Daoy (cell line): ENCODE measurements at places on chromosomes 3 and 15. TPM values are rescaled to one million over a fixed set of nuclear protein-coding genes. Genes with fewer than 3 reads are reported as not detected.

DNA sequence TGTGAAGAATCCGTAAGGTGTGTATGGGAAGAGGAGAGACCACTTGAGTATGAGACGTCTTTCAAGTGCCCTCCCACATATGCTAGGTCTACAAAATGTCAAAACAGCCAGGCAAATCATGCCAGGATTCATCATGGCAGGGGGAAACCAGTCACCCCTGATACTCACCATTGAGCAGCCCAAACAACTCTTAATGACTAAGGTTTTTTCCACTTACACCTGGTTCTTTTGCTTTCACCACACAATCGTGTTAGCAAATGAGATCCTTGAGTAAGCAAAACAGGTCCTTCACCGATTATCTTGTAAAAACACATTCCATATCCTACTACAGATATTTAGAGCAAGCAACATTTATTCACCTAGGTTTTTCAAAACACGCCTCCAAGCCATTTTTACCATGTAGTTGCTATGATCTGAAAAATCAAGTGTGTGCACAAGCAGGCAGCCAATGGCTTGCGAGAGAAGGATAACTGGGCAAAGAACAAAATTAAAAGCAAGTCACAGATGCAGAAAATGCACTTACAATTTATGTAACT is 177.5 kb upstream of the LPP start:
- no peak for DNase-seq

DNA sequence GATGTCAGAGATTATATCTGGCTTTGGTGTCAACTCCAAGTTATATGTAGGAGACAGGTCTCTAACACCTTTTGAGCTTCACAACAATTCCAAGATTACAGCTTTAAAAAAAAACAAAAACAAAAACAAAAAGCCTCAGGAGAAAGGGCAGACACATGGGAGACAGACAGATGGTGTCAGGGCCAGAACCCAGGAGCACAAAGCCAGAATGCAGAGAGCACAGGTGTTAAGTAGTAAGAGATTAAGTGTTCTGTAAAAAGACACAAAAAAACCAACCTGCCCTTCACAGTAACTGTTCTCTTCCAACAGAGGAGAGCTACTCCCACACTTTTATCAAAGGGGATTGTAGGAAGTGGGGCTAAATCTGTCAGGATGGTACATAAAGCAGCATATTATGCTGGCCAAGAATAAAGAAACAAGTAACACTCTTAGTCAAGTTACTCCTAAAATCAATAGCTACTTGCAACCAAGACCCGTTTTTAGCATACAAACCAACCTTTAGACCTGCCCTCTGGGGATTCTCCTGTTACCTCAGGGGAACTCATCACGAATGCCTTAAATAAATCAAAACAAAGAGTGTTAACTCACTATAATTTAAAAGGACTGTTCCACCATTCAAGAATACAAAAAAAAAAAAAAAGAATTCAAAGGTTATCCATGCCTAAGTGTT is 5.9 kb downstream of the CPEB1 start:
- DNase-seq, result no peak

- DNase-seq, result peak; percentile 34
Observed at GRCh38 chr3:12286927-12287726, 1.7 kb upstream of the PPARG start.

- peak; percentile 33 for DNase-seq
Observed at GRCh38 chr3:56702490-56703315, 19.6 kb upstream of the TASOR start.

DNA sequence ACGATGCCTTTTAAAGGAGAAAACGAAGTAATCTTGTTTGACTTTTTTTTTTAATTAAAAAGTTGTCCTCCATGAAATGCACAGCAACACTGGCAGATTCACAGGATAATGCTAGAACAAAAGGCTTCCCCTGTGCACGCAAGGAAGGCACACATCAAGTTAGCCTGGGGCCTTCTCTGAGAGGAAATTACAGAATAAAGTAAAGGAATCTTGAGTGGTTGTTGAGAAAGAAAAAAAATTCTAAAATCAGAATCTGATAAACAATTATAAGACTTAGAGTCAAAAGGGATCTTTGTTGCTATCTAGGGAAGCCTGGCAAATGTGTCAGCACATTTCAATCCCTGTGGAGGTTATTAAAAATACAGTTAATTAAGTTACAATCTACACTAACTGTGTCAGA is 946.0 kb downstream of the IGSF11 start:
- no peak for DNase-seq

GRCh38 chr3:24451461-24452099 is 43.1 kb downstream of the THRB start:
- no peak for DNase-seq

DNA sequence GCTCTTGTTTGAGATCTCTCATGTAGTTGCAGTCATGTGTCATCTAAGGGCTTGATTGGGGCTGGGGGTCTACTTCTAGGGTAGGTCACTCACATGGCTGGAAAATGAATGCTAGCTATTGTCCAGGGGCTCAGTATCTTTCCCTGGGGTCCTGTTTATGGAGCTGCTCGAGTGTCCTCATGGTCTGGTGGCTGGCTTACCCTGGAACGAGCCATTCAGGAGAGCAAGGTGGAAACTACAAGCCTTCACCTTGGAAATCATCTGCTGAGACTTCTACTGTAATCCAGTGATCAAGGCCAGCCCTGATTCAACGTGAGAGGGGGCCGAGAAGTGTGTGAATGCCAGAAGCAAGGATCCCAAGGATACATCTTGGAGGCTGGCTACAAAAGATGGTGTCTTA is 16.2 kb upstream of the RHCG start:
- DNase-seq, result no peak

- no peak for DNase-seq
Observed at GRCh38 chr3:168608926-168609325, 513.2 kb upstream of the GOLIM4 start.

PRR20G gene
- total RNA-seq, result not detected in 2 replicates

DNAH1 gene
- total RNA-seq, result 0.74 and 1.8 TPM in 2 replicates

UBAP1L gene
- total RNA-seq, result 0.03 and 0.06 TPM in 2 replicates
